Fibroblast of the aortic adventitia (primary cell): ENCODE measurements at places on chromosomes 12 and 14.

- DNase-seq, result no peak
Observed at GRCh38 chr12:113958108-113958507, 8.0 kb downstream of the RBM19 start.

DNA sequence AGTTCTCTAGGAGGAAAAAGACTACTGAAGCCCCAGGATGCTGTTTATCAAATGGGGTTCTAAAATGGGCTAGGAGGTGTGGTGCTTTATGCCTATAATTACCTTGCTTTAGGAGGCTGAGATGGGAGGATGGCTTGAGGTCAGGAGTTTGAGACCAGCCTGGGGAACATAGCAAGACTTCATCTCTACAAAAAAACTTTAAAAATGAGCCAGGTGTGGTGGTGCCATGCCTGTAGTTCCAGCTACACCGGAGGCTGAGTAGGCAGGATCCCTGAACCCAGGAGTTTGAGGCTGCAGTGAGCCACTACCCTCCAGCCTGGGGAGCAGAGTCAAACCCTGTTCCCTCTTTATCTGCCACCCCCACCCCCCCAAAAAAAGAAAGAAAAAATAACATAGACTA lies 23.3 kb upstream of the SLC2A3 start:
- DNase-seq, result no peak

- peak; percentile 78 for DNase-seq
Observed at GRCh38 chr14:68395604-68396003, 397.3 kb downstream of the ZFP36L1 start.

DNA sequence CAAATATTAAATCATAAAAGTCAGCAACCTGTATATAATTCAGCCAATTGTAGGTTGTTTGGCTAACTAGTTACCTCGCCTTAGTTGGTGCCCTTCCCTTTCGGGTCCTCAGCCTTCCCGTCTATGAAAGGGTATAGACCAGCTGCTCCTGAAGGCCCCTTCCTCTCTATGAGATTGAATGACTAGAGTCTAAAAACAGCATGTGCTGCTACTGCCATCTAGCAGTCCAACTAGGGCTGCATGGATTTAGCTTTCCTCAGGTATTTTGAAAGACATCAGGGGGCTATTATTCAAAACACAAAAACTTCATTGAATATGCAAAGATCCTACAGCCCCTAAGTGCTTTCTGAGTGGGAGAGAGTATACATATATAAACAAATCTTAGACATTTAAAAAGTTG lies 37.0 kb upstream of the TMEM263 start:
- peak; percentile 14 for DNase-seq

GRCh38 chr14:76386944-76387782 lies 11.2 kb downstream of the ESRRB start:
- peak; percentile 68 for DNase-seq

GRCh38 chr12:72444566-72444965 lies 172.4 kb downstream of the TRHDE start:
- no peak for DNase-seq

DNA sequence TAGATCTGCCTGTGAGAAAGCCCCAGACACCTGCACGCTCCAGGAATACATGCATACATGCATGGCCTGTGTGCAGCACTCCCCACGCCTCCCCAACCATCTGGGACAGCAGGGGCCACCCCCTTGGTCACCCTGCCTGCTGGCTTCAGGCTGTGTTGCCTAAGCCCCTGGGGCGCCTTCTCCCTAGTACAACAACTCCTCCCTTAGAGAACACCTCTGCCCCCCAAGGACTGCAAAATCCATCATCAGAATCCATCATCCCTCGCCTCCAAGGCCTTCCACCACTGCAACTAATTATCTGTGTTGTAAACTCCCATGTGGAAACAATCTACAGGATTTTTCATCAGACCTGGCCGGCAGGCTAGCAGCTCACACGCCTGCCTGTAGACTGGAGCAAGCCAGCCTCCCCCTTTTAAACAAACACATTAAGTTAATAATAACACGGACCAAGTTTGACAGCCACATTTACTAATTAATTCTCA lies 36.8 kb downstream of the ZFP36L1 start:
- DNase-seq, result no peak

DNA sequence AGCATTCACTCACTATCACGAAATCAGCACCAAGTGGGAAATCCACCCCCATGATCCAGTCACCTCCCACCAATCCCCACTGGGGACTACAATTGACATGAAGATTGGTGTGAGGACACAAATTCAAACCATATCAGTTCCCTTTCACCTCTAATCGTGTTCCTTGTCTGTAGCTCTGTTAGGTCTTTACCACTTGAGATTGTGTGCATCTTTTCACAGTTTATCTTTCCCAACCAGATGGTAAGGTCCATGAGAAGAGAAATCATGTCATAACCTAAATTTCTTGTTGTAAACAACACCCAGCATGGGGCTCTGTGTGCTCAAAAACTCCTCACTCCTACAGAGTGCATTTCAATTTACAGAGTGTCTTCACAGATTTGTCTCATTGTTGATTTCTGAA lies 27.1 kb upstream of the PCED1B start:
- no peak for DNase-seq

DNA sequence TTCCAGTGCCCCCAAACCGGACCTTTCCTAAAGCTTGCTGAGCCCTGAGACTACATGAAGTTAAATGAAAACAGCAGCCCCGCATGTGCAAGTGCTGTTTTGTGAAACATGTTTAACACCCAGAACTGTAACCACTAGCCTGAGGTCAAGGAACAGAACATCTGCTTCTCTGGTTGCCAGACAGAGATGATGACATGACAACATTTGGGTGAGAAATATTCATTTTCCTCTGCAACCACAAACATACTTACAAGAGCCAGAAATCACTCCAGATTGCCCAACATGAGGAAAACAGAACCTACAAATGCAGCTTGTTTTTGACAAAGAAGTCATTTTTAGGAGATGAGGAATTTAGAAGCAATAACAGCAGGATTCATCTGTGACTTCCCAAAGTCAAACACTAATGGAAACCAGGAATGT lies 110.4 kb downstream of the BCAT1 start:
- peak; percentile 94 for DNase-seq

DNA sequence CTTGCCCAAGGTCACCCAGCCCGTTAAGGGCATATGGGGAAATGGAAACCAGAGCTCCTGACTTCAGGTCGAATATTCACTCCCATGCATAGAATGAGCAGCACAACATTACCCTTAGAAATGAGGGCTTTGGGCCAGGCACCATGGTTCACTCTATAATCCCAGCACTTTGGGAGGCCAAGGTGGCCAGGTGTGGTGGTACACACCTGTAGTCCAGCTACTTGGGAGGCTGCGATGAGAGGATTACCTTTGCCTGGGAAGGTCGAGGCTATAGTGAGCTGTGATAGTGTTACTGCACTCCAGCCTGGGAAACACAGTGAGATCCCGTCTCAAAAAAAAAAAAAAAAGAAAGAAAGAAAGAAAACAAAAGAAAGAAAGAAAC lies 341.0 kb upstream of the TMPO start:
- DNase-seq, result no peak

DNA sequence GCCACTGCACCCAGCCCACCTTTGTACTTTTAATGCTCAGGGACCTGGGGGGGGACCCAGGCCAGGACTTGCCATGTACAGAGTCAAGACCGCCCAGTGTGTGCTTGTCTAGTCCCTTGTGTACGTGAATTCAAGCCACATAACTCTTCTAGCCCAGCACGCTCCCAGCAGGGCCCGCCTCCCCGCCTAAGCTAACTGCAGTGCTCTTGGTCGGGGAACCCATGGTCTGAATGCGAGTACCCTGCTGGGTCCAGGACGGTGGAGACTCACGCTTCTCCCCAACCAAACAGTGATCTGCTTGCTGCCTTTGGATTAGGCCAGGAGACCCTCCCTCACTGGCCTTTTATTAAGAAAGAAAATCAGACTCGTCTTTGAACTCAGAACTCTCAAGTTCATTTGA lies 23.3 kb downstream of the CD9 start:
- no peak for DNase-seq

DNA sequence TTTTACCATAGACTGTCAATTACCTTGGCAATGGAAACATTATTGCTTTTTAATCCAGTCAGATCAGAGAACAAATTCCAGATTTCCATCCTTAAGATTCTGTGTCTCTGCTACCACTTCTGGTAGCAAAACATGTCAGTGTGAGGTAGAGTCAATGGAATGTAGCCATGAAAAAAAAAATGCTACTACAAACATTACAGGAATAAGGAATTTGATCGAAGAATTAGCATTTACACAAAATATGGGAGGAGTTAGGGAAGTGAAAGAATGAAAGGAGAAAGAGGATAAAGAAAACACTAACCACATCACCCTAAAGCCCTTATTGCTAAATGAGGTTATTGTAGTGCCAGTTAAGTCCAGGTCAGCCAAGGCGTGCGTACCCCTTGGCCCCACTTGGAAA lies 9.2 kb downstream of the MED21 start:
- no peak for DNase-seq

- DNase-seq, result peak; percentile 56
Observed at GRCh38 chr12:116302166-116303058, 24.9 kb upstream of the MED13L start.

DNA sequence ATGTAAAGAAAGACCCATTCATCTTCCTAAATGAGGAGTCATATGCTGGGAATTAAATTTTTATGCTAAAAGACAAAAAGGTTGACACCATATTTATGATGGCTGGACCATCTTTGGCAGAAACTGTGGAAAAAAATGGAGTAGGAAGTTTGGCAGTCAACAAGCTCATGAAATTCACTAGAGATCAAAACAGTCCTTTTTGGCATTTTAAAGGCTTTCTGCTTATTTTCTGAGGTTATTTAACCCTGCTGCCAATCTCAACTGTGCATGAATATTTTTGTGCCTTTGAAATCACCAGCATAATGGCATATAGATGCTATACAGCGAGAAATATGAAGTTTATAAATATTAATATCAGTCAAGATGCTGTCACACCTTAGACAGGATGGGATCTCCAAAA lies 399.5 kb downstream of the PDZRN4 start:
- no peak for DNase-seq

- DNase-seq, result no peak
Observed at GRCh38 chr12:72792889-72793288, 520.7 kb downstream of the TRHDE start.

DNA sequence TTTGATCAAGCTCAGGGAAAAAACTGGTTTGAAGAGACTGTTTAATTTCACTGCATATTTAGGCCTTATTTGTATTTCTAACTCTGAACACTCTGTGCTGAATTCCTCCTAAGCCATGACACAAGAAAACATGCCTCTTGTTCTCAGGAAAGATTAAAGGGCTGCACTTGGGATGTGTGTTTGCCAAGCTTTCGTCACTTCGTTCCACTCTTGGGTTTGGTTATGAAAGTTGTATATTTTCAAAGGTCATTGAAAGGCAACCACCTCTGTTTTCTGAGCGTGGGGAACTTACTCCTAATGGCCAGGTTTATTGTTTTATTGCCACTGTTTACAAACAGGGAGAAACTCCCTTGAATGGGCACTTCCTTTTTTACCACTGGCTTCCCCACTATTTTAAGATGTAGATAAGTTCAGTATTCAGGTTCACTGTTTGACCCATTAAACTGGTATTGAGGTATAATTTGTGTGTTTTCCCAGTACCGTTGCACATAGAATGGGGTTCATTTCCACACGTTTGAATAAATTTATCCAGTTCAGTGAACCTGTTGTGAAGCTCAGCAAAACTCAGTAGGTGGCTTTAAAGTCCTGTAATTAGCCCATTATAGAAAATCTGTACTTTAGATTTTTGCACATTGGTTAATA lies 65.3 kb downstream of the NKX2-1 start:
- DNase-seq, result no peak

GRCh38 chr12:66600903-66601302 lies 78.0 kb downstream of the GRIP1 start:
- no peak for DNase-seq

GRCh38 chr14:74919421-74920165 lies 3.5 kb downstream of the RPS6KL1 start:
- no peak for DNase-seq

GRCh38 chr12:68539615-68539952 lies 71.1 kb upstream of the RAP1B start:
- no peak for DNase-seq

DNA sequence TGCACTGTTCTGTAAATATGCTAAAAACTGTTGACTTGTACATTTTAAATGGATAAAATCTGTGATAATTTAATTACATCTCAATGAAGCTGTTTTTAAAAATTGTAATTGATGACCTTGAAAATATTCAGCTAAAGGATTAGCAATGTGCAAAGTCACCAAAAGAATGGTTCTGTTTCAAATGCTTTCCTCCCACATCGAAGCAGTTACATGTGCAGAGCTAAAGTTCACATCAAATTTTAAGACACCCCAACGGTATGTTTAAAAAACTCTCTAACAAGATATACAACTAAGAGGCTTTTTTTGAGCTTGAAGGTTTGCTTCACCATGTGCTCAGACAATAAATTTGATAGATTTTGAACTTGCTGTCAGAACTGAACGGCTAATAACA lies 114.6 kb upstream of the KRAS start:
- no peak for DNase-seq

- no peak for DNase-seq
Observed at GRCh38 chr12:84058136-84058535, 854.5 kb downstream of the SLC6A15 start.

GRCh38 chr12:109605599-109606228 lies 32.1 kb downstream of the MVK start:
- DNase-seq, result no peak

- DNase-seq, result no peak
Observed at GRCh38 chr14:46487582-46488350, 163.8 kb downstream of the RPL10L start.

DNA sequence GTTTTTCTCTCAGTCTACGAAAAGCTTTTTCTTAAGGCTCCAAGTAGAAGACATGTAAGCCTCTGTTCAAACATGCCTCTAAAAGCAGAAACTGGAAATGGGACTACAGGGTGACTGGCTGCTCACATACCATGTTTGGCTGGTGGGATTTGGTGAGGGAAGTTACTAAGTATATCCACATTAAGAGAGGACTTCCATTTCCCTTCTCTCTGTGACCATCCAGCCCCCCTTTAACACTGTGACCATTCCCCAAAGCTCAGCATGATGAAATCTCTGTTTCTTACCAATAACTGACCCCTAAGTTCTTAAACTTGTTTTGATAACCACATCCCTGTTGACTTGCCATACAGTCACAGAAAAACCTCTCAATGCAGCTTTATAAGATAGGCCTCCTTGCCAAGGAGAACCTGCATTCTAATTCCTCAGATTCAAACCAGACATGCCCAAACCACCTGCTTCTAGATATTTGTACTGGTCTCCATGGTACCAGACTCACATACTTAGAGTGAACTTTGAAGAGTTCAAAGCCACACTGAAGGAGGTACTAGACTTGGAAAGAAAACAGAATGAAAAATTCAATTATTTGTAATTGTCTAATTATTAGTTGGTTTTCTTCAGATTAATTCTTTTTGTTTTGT lies 102.2 kb downstream of the VEZT start:
- no peak for DNase-seq
